ENCODE measurements at places on chromosomes 2 and 18.
A peak's percentile ranks its signal among the peaks of the same experiment; 100 is the strongest.

DNA sequence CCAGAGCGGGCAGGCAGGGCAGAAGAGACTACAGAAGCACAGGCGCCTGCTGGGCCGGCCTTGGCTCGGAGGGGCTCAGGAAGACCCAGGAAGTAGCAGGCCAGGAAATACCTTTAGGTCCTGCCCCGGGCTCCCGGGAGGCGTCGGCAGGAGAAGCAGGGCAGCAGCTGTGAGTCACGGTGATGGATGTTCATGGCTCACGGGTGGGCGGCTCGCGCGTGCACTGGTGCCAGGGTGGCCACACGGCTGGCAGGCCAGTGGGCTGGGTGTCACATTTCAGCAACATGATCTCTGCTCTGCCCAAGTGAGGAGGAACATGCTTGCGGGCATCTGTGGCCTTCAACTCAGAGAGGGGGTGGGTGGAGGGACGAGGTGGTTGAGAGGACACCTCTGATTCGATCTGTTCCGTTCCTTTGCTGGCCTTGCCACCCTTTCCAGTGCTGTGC is 139.3 kb downstream of the KLHL29 start:
- DNase-seq: no peak

DNA sequence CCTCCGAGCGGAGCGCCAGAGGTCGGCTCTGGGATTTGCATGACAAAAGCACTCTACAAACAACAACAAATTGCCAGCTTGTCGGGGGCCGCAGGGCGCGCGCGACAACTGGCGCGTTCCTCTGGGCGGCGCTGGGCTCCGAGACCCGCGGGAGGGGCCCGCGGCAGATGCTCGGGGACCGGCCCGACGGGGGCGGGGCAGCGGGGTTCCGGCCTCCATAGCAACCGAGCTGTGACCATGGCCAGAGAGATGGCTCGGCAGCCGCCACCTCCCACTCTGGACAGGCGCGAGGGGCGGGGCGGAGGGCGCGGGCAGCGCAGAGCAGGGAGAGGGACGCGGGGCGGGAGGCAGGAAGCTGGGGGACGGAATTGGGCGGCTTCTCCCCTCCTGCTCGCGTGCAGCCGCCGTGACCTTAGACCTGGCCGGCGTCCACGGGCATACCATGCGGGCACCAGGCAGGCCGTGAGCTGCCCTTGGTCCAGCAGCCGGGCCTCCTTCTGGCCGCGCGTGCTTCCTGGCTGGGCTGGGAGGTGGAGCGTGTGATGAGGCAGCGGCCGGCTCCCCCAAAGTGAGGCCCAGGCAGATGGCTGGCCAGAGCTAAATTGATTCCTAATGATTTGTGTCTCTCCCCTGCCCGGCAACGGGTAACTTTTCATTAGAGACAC is 171.5 kb downstream of the CELF4 start:
- peak; percentile 46 for DNase-seq

DNA sequence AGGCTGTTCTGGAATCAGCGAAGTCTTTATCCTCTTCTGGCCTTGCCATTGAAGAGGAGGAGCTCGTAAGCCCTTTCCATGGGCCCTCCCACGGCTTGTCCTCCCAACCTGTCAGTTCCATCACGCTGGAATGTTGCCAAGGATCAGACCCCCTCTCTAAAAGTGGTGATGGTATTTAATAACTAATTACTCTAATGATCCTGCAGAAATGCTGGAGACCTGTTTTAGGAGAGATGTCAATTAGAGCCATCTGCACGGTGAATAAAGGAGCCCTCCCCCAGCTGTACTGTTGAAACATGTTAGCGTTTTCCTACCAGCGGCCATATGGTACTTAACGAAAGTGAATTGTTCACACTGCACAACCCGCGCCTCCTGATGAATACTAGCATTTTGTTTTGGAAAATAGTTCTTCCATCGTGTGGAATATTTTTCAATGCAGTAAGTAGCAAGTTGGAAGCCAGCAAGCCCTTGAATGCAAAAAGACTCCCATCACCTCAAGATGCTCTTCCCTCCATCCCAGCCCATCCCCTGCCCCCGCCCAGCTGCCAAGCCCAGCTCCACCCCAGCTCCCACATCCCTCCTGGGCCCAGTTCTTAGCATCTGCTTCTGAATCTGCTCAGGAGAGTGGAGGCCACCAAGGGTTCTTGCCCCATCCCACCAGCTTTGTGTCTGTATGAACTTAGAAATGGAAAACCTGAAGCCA is 145.4 kb downstream of the KLHL29 start:
- no peak for DNase-seq

DNA sequence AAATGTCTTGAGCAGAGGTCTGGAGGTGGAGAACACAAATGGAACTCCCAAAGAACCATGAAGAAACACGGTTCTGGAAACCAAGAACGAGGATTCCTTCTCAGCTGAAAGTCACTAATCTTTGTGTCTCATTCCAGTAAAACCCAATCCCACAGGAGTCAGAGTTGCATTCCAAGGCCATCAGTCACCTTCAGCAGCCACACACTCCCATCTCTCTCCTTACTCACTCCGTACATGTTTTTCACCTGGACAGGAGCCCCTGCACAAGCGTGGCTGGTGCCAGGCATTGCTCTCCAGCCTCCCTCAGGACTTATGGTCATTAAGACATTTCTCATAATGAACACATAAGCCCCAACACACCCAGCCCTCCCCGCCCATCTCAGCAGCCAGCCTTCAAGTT is 175.4 kb upstream of the SIX2 start:
- no peak for DNase-seq

GRCh38 chr2:190911813-190912212 is 31.2 kb downstream of the GLS start:
- no peak for DNase-seq

- DNase-seq: no peak
These were observed 115.2 kb downstream of the DIS3L2 start for GRCh38 chr2:232076736-232077135.

GRCh38 chr2:98483257-98483861 is 38.7 kb downstream of the INPP4A start:
- DNase-seq: no peak

DNA sequence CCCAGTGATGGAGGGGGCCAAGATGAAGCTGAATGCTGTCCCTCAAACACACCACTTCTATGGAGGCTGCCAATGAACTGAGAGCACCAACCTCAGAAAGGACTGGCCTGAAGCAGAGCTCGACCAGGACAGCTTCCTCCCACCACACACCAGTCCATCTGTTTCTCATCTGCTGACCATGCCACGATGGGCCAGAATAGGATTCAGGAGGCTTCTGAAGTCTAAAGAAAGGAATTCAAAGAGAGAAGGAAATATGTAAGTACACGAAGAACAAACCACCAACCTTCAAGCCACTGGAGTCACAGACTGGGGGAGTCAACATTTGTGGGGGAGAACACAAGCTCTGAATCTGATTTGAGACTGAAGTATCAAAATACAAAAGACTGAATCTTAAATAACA is 157.6 kb upstream of the CCDC68 start:
- no peak for DNase-seq

DNA sequence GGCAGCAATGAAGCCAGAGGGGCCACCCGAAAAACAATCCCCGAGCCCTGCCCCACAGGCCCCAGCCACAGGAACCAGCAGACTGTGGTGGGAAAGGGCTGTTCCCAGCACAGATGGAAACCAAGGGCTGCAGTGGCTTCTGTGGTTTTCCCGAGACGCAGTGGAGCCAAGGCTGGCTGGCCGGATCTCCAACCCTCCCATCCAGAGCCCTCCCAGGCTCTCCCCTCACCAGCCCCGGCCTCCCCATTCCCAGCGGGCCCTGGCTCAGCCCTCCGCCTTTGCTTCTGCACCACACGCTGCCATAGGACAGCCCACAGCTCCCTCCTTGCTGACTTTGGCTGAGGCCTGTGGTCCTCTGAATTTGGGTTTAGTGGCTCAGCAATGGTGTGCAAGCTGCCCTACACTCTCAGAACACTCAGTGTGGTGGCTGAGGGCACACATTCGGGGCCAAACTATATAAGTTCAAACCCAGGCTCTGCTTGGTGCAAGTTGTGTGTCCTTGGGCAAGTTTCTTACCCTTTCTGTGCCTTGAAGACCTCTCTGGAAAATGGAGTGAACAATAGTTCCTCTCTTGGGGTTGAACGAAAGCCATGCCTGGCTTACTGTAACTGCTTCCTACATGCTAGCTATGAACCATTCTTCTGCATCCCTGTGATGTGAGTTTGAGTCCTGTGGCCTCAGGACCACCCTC is 200.1 kb downstream of the SMAD7 start:
- DNase-seq: no peak

GRCh38 chr18:78822171-78822948 is 157.3 kb upstream of the SALL3 start:
- no peak for DNase-seq

- no peak for DNase-seq
These were observed 8.2 kb downstream of the GDF7 start for GRCh38 chr2:20674974-20675679.

DNA sequence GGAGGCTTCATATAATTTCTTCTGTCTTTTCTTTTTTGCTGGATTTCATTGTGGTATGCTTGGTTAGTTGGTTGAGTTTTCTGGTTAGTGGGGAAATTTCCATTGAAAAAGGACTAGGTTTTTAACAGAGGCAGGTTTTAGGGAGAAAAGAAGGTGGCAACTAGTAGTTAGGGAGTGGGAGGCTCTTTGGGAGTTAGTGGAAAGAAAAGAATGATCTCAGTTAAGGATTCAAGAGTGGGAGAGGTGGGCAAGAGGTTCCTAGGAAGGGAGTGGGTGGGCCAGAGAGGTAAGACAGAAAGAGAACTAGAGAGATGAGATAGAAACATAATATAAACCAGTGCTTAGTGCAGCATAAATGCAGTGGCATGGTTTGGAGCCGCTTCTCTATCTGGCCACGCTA is 96.9 kb downstream of the SPTBN1 start:
- DNase-seq: no peak

- peak; percentile 37 for DNase-seq
These were observed 32.3 kb downstream of the MAP3K2 start for GRCh38 chr2:127355407-127356008.

DNA sequence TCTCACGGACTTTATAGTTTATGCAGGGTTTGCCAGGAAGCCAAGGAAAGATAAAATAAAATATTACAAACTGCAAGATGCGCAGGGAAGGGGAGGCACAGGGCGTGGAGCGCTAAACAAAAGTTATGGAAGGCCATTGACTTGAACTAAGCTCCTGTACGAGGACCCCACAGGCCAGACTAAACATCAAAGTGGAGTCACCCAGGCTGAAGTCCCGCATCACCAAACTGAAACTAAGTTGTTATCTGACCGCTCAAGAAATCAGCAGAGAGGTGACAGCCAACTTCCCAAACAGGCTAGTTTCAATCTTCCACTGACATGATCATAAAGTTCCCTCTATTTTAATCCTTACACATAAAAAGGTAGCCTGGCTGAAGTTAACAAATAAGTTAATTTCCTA is 90.5 kb upstream of the YWHAQ start:
- no peak for DNase-seq

DNA sequence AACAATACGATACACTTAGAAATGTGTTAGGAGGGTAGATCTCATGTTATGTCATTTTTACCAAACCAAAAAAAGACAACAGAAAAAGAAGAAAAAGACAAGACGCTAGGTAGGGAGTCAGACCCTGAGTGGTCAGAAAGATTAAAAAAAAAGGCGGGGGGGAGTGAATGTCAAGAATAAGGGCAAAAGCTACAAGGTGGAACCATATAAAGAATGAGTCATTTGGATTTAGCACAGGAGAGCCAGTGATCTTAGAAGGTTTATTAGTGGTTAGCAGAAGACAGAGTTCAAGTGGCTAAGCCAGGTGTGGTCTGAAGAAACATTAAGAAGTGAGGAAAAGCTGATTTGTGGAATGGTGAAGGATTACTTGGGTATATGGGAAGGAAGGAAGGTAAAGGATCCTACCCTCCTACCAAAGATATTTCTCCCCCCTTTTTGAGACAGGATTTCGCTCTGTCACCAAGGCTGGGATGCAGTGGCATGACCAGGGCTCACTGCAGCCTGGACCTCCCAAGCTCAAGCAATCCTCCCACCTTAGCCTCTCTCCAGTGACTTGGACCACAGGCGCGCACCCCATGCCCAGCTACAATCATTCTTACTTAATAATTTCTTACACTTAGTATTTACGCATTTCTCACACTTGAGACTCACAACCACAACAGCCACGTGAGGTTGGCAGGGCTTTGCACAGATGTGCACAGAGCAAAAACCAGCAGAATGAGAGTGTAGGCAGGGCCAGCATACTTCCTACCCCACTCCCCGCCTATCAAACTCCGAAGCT is 2.6 kb downstream of the DSC2 start:
- DNase-seq: no peak

- peak; percentile 77 for DNase-seq
These were observed 35.0 kb downstream of the RTN4 start for GRCh38 chr2:55014962-55015939.

DNA sequence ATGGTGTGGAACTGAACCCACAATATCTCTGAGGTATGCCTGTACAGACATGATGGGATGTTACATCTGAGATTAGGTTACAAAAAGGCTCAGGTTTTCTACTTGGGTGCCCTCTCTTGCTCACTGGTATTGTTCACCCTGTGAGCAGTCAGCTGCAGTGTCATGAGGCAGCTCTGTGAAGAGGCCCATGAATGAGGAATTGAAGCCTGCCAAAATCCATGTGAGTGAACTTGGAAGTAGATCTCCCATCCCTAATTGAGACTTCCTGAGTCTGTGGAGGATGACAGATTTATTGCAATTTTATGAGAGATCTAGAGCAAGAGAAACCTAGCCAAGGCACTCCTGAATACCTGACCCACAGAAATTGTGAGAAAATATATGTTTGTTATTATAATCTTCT is 404.9 kb upstream of the ZEB2 start:
- DNase-seq: no peak

DNA sequence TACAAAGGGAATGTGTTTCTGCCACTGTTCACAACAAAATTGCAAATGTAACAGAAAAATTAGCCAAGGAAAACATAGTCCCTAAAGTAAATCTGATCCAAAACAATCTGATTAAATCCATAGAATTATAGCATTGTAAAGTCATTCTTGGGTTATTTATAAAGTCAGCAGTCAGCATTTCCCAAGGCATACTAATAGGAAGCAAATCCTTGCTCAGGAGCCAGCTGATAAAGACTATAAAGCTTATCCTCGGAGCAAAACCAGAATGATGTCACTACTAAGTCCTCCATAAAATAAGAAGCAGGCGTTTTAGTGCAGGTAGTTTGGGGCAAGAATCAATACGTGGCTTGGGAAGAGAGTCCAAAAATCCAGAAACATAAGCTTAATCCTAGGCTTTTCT is 67.3 kb upstream of the CSRNP3 start:
- no peak for DNase-seq

- no peak for DNase-seq
These were observed 42.9 kb upstream of the TMEM178A start for GRCh38 chr2:39622860-39623259.

DNA sequence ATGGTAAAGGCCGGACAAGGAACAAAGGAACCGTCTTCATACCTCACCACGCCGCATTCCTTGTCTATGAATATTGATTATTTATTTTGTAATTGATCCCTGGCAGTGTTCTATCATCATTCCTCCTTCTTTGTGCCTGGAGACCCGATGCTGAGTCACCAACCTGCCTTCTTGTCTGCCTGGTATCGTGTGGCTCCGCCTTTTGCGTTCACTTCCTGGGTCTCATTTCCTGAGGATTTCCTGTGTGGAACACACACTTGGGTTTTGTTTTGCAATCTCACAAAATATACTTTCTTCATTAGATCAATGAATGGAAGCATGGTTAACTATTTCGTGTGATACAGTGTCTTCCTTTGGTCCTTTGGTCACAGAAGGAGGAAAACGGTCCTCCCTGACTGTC is 95.5 kb upstream of the SNTG2 start:
- no peak for DNase-seq

- DNase-seq: no peak
These were observed 38.1 kb downstream of the L3MBTL4 start for GRCh38 chr18:6376433-6377229.

Measured in Caco-2 (cell line).